Stimulated activated CD8-positive, alpha-beta memory T cell treated with anti-CD3 and anti-CD28 coated beads, Interleukin-4, amount 100 ng/mL, for 4 hours (primary cell): ENCODE measurements at places on chromosomes 2 and 18.

DNA sequence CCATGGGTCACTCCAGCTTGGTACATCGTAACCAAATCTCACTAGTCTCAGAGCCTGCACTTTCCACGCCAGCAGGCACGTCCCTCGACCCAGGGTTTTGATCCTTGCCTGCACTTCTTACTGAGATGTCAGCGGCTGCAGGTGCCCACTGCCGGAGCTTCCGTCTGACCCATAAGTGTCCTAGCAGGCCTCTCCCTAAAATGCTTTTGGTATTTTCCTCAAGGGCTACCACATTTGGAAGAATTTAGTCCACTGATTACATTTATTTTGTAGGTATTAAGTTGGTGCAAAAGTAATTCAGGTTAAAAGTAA is 175.0 kb upstream of the FBXO11 start:
- no peak for DNase-seq

- DNase-seq = no peak
Measured at GRCh38 chr2:53827398-53828175, 32.2 kb downstream of the GPR75 start.

GRCh38 chr2:237744613-237745249 is 53.8 kb upstream of the RBM44 start:
- peak; percentile 50 for DNase-seq

DNA sequence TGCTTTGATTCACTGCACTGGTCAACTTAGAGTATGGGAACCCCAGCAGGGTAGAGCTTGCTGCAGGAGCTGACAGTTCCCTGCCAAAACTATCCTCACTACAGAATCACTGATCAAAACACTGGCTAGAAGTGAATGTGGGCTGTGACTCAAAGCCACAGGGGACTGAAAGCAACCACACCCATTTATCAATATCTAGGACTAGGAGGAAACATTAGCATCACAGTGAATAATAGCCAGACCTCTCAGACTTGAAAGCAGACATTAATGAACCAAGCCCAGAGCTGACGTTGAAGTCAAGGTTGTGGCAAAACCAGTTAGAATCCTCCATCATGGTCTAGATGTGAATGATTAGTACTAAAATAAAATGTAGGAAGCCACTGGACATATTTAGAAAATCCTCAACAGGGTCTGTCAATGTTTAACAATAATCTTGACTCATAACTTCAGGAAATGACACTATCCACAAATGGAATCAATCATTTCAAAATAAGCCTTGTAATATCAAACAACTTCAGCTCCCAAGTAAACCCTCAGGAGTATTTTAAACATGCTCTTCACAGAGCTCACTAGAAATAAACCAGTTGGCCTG is 131.4 kb downstream of the CDH20 start:
- DNase-seq = no peak

- DNase-seq = no peak
Measured at GRCh38 chr2:223887127-223887526, 49.7 kb upstream of the AP1S3 start.

DNA sequence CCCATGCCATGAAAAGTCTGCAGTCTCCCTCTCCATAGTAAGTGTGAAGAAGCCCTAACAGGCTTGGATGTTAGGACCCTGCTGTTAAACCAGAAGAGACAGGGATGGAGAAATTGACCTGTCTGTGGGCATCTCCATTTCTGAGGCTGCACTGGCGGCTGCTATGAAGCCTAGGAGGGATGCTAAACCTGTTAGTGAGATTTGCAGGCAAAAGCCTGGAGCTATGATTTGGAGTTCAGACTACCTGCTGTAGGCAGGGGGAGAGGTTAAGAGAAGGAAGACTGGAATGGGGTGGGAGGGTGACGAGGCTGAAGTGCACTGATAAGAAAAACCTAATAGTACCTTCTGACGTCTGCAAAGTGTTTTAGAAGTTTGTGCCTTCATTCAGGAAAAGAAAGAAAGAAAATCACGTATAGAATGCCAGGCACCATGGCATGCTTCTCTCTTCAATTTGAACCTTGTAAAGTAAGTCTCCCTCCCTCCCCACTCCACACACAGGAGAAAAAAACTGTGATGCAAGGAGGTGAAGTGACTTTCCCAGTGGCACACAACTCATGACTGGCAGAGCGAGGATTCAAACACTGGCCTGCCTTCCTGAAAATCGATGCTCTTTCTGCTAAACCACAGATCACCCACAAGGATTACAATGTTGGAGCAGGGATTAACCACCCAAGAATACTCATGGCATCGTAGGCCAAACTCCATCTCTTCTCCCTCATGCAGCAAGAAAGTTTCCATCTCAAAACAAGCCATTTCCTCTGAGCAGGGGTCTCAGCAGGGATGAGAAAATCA is 98.5 kb upstream of the PKDCC start:
- no peak for DNase-seq

DNA sequence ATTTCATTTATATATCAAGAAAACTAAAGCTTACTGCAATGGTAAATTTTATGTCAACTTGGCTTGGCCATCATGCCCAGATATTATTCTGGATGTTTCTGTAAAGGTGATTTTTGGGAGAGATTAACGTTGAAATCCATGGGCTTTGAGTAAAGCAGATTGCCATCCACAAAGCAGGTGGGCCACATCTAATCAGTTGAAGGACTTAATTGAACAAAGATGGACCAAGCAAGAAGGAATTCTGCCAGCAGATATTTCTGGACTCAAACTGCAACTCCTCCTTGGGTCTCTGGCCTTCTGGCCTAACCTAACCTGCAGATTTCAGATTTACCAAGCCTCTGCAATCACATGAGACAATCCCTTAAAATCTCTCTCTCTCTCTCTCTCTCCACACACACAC is 77.8 kb downstream of the GYPC start:
- DNase-seq = no peak

GRCh38 chr2:56940054-56940453 is 756.3 kb downstream of the CCDC85A start:
- DNase-seq = no peak

- DNase-seq = no peak
Measured at GRCh38 chr18:35633761-35634160, 52.2 kb downstream of the GALNT1 start.

- DNase-seq = no peak
Measured at GRCh38 chr18:51171625-51172259, 25.7 kb downstream of the MEX3C start.

- DNase-seq = no peak
Measured at GRCh38 chr18:55635439-55635838, 47.4 kb upstream of the TCF4 start.

DNA sequence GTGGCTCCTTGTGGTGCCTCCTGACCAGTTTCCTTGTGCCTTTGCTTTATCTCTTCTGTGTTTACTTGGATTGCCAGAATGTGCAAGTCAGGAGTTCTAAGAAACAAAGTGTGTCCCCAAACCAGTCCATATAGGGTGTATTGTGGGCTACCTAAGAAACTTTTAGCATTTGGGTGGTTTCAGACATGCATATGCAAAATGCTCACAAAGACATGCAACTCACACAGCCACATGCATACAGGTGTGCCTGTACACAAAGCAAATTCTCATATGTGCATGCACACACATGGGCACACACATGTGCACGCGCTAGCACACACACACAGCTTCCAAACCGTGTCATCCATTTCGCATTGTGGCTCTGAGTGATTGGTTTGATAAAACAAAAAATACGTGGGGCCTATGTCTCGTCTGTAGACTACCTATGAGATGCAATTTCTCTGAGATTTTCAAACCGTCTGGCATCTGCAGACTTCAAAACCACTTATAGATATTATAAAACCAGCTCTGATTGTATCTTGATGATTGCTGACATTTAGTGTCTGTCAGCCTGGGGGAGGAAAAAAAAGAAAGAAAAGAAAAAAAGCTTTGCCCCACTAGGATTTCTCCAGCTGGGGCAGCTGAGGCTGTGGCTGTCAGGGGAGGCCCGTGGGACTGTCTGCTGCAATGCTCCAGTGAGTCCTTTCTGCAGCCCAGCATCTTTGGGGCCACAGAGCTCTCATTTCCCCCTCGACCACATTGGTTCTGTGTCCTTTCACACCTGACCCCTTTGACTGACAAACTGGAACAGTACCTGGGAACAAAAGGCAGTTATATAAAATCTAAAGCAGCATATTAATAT is 556.1 kb downstream of the CMPK2 start:
- DNase-seq = no peak

- DNase-seq = peak; percentile 61
Measured at GRCh38 chr2:43773876-43774613, at the start of gene DYNC2LI1. DYNC2LI1 (plus strand) TSS chr2:43774039; CDS start chr2:43774139, 100 bp downstream.

DNA sequence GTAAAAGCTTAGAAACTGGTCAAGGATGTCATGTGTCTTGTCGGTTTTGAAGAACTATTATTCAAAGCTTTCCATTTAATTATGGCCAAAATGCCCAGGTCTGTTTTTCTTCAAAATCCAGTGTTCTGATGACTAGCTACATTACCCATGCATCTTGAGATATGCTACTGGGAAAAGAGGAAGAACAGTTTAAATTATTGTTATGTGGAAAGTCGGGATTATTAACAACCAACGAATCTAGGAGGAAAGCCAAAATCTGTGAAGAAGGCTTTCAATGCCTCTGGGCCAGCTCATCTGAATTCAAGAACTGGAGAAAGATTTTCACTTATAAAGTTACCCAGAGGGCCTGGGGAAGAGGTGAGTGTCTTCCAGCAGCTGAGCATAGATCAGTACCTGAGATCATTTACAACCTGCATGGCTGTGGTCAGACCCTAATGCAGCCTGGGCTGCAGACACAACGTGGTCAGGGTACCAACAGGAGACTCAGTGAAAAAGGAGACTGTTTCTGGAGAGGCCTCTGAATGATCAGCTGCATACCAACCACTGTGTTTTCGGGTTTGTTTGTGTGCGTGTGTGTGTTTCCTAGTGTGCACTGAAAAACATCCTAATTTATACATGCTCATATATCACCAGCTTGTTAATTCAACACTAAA is 308.5 kb downstream of the NRXN1 start:
- no peak for DNase-seq

- no peak for DNase-seq
Measured at GRCh38 chr2:196995757-196996314, 69.3 kb upstream of the PGAP1 start.

GRCh38 chr18:49893036-49893435 is 79.7 kb upstream of the ACAA2 start:
- no peak for DNase-seq

DNA sequence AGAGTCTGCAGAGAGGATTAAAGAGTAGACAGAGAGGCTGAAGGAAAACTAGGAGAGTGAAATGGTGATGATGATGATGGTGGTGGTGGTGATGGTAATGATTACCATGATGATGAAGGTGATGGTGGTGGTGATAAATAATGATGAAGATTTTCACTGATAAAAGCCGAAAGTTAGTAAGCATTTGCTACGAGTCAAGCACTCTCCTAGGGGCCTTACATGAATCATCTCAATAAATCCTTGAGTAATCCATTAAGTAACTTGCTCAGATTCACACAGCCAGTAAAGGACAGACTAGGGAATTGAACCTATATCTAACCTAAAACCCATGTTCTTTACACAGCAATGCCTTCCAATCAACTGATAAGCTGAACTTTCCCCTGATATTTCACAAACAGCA is 106.7 kb upstream of the PGAP1 start:
- DNase-seq = no peak

- no peak for DNase-seq
Measured at GRCh38 chr2:33377048-33377447, 99.4 kb upstream of the RASGRP3 start.

- DNase-seq = no peak
Measured at GRCh38 chr2:57906152-57906732, 140.4 kb upstream of the VRK2 start.

DNA sequence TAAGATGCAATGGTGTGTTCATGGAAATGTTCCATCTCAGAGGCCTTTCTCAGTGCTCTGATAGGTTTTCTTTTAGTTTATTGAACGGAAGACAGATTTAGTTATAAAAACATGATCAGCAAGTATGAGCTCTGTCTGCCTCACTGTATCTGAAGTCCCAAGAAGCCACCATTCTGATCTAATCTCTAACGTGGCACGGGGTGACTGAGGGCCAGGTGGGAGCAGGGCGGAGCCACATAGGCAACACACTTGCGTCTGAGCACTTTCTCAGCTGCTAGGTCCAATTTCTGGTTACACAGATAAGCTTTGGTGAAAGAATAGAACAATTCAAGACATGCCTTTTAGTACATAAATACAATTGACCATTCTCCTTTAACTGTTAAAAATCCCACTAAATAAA is 60.4 kb downstream of the SNTG2 start:
- no peak for DNase-seq

GRCh38 chr2:156343096-156343939 is 10.8 kb upstream of the NR4A2 start:
- DNase-seq = no peak

DNA sequence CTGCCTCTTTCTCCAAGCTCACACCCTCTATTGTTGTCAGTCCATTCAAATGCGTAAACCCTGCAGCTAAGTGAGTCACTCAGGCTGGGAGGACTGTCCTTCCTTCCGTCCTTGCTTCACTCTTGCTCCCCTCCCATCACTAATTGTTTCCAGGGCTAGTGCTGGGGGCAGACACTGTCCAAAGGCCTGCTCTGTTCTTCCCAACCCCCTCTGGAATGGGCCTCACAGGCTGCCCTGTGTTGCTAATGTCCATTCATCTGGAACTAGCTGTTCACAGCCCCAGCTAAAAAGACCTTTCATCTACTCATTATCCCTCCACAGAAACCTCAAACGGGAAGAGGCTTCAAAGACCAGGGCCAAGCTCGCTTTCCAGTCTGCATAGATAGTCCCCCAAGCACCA is 31.9 kb upstream of the NRP2 start:
- DNase-seq = no peak

GRCh38 chr2:173673640-173674039 is 291.5 kb downstream of the SP3 start:
- no peak for DNase-seq

GRCh38 chr2:67833632-67834031 is 229.2 kb downstream of the C1D start:
- DNase-seq = no peak

DNA sequence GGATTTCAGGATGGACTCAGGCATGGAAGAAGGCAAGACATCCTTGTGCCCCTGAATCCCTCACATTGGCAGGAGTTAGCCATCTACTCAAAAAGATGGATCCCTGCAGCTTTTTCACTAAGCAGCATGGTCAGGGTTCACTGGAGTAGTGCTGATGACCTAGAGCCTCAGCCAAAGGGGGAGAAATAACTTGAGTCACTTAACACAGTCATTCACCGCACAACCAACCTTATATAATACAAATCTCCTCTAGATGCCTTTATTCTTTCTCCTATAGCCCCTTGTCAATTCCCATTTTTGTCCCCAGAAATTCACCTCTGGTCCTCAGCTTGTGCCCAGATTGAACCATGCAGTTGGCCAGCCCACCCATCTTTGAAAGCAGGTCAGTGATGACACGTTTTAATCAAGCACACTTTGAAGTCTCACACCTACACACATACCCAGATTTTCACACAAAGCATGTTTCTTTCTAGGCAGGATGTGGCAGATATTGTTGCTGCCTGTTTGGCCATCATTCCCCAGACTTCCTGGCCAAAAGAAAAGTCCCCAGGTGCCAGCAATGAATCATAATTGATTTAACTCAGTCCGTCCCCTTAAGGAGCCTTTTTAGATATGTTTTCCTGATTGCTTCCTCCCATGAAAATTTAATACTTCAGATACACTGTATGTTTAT is 84.2 kb downstream of the LBH start:
- DNase-seq = no peak
